ENCODE measurements at places on chromosomes 16 and 17. TPM values are rescaled to one million over a fixed set of nuclear protein-coding genes. Genes with fewer than 3 reads are reported as not detected.

Gene SPEM2
- total RNA-seq, result not detected

Gene TMEM220
- not detected for total RNA-seq

Gene NXPH3
- 0.23 TPM for total RNA-seq

Gene HCRT
- total RNA-seq, result not detected

- DNase-seq, result no peak
Observed at GRCh38 chr17:750431-751037, 1.5 kb downstream of the GEMIN4 start.

GRCh38 chr17:5896215-5896614, 174.0 kb upstream of the WSCD1 start:
- no peak for DNase-seq

DNA sequence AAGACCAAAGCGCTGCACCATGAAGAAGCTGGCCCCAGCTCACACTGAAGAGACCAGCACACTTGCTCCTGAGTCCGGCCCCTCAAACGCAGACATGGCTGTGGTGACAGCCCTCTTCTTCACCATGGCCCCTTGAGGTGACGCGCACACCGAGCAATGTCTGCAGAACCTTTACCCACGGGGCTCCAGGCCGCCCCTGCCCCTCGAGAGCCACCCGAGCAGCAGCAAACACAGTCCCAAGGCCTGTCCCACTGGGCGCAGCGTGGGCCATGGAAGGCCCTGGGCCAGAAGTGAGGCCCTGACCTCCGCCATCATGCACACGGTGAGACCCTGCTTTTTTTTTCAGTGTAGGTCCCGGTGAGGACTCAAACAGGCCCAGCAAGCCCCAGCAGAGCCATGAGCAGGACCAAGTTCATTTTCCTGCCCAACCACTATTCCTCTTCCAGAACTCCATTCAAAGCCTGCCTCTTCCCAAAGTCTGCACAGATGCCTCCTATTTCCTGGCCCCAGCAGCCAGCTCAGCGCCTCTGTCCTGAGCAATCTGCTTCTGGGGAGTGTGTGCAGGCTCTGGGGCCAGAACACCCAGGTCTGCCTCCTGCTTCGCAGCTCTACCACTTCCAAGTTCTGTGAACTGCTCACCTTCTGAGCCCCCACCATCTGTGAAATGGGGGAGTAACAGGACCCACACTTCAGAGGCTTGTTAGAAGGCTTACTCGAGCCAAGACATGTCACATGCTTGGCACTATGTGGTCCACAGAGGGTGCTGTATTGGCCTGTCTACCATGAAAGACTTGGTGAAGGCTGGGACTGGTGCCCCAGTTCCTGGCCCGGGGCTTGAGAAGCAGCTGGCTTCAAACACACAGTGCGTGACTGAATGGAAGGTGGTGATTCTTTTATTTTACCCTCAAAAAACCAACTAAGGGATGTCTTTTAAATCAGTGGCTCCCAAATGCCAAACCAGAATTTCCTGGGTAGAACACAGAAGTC, 35.7 kb upstream of the GSG1L start:
- no peak for DNase-seq

GRCh38 chr17:35404360-35404759, 27.9 kb downstream of the SLFN12 start:
- no peak for DNase-seq

GRCh38 chr17:61404913-61405685, 5.5 kb downstream of the TBX2 start:
- DNase-seq, result no peak

DNA sequence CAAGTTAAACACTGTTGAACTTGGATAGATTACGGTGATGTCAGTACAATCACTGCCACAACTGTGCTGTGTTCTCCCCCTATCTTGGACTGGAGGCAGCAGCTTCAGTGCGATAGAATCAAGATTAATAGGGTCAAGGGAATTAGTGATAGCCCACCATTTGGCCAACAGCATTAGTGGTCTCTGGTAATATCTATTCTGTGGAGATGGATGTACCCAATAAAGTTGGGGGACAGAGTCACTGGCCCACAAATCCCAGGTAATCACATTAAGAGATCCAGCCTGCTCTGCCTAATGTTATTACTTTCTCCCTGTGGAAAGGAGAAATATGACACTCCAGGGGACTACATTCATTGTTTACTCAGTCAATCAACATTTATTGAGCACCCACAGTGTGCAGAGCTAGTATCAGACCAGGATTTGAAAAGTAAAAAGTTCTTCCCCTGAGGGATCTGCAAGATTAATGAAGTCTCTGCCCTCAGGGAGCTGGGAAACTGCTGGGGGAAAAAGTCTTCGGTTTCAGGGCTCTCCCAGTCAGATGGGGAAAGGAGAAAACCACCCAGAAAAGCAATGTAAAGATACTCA, 23.6 kb upstream of the ATP5MC1 start:
- DNase-seq, result no peak

DNA sequence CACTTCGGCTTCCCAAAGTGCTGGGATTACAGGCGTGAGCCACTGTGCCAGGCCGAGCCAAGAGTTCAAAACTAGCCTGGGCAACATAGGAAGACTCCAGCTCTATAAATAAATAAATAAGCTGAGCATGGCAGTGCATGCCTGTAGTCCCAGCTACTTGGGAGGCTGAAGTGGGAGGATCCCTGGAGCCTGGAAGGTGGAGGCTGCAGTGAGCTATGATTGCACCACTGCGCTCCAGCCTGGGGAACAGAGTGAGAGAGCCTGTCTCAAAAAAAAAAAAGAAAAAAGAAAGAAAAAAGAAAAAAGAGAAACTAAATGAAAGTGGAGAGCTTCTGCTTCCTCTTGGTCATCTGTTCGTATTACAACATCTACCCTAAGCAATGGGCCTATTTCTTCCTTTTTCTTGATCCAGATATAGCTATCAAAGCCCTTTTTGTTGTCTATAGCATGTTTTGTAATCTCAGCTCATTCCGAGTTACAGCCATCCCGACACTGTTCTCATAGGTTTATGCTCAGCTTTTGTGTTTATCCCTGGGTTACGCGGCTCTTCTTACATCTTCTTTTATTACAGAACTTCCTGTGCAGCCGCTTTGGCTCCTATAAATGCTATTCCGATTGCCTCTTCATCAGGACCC, 14.1 kb upstream of the MAPK3 start:
- no peak for DNase-seq

- DNase-seq, result no peak
Observed at GRCh38 chr16:66517586-66518263, 32.2 kb downstream of the TK2 start.

DNA sequence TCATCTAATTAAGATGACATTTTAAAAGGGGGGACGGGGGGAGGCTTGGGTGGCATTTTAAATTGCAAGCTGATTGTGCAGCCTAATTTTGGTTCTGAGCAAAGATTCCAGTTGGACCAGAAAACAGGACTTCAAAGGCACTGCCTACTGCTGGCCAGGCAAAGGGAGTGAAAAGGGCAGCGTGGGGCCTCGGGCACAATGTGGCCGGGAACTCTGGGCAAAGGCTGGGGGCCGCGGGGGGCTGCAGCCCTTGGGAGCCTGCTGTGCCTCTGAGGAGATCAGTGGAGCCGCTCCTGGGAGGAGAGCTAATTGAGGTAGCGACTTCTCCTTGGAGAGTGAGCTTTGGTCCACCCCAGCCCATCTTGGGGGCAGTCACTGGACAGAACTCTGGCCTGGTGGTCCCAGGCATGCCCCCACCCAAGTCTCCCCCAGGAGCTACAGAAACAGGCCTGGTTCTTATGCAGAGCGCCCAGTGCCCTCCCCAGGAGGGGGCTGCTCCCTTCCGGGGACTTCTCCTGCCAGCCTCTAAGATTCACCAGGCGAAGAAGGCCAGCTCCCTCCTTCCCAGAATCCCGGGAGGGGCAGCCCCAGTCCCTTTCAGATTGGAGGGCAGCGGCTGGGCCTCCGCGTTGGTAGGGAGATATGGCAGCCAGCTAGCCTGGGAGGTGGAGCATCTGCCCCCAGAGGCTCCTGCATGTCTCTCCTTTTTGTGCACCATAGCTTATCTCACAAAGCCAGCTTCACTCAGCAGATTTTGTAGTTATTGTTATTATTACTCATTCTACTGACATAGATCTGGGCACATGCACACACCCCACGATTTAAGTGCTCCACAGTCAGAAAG, 115.6 kb downstream of the GNAO1 start:
- DNase-seq, result no peak

DNA sequence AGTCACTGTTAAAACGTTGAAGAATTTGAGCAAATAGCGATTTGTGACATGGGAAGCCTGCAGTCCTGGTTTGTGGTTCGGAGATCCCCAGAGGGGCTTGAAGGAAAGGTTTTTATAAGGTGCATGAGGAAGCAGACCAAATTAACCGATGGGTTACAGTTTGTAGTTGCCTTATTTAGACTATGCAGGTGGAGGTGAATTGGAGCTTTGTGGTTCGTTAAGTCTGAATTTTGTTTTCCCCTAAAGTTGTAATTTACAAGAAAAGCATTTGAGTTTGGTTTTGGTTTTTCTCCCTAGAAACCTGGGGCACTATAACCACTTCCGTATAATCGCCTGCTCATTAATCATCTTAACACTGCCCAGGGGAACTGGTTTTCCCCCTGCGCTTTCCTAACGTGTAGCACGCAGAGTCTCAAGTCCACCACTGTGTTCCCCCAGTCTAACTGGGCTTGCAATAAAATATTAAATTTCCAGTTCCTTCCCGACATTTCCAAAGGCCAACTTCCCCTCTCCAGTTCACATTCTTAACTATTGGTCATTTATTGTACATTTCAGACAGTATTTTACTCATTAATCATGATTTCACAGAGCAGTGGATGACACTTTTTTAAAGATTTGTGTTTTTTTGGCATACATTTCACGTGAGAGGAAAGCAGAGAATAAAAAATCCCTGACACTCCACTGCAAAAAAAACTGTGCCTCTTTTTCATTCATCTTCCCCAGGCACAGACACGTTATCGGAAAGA, 932 bp downstream of the ZNF267 start:
- DNase-seq, result no peak
